ENCODE measurements at places on chromosomes 5 and 9.

DNA sequence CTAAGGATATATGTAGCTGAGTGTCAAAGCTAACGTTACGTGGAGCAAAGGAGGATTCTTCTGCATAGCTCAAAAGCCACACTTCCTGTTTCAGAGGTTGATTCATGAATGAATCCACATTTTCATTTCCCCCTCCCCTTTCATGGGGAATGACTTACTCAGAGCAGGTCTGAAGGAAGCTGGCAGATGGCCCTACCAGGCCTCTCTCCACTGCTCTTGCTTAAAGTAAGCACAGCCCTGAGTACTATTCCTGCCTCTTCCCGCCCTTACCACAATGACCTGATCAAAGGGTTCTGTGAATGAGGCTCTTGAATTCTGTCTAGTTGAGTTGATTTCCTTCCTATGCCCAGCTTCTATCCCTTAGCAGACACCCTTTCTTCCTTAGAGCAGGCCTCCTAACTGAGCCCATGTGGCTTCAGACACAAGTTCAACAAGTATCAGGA, 6.3 kb downstream of the IGIP start:
- DNase-seq = no peak

DNA sequence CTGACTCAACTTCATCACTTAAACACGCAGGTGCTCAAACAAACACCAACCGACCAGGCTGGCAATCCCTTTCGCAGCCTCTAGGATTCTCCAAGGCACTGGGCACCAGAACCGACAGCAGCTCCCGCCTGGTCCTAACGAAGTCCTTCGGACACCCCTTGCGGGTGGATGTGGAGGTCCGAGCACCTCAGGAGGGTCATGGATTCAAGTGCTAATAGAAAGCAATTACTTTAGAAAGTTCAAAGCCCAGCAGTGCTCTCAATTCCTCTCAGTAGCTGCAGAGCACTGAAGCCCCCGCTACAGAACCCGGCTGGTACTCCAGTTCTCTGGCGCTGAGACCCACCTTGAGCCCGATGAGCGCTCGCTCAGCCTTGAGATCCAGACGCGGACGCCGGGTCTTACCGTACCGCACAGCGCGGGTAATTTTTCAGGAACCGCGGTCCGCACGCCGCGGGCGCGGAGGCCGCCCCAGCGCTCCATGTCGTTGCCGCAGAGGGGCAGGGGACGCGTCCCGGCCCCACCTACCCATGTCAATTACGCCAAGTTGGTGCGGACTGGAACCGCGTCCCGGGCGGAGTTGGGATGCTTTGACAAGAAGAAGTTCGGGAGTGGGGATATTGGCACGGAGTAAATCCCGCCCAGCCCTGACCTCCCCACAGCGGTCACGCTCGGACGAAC, 638 bp downstream of the MARCHF3 start:
- peak; percentile 83 for DNase-seq

DNA sequence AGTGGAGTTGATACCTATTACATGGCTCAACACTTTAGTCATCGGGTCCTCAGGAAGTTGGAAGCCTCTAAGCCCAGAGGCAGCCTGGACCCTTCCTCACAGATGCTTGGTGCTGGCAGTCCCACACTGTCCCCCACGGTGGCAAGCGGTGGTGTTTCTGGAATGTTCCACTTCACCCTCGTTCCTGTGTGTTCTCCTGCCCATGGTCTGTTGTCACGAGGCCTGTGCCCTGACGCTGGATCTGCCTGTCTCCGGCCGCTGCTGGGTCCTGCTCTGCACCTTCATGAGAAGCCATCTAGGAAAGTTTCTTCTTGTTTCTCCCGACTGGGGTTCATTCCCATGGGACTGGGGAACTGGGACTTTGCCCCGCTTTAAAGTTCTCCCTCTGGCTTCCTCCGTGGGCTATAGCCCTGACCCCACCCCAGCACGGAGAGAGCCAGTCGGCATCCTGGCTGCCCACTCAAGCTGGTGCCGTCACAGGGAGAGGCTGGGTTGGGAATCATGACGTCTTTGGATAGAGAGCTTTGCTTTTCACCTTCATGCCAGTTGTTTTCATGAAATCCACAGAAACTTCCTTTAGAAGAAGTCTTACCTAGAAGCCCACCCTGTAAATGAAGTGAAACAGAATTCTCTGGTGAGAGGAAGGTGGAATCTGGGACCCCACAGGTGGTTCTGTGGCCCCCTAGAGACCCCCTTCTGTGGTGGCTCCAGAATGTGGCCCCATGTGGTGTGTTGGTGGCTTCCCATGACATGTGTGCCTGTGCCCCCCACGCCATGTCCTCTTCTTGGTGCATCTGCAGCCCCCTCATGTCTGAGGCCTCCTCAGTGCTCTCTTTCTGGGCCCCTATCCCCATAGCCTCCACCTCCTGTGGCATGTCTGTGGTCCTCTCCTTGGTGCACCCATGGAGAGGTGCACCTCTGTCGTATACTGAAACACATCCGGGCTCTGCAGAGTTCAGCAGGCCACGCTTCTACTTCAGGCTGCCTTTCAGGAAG, 43.8 kb downstream of the TRIP13 start:
- no peak for DNase-seq

- DNase-seq = no peak
Measured at GRCh38 chr5:62640446-62640845, 61.8 kb downstream of the LRRC70 start.

DNA sequence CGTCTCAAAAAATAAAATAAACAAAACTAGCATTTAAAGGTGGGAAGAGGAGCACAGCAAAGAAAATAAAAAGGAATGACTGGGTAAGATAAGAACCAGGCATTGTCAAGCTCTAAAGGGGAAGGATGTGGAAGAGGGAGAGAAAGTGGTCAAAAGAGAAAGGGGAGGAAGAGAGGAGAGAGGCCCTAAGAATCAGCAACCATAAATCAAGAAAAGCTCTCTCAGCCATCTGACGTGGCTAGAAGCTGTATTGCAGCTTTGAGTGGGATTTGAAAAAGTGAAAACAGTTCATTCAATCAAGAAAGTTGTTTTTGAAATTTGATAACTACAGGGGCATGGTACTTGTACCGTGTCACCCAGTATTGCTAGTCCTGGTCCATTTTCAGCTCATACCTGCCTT, 45.4 kb upstream of the F2R start:
- no peak for DNase-seq

DNA sequence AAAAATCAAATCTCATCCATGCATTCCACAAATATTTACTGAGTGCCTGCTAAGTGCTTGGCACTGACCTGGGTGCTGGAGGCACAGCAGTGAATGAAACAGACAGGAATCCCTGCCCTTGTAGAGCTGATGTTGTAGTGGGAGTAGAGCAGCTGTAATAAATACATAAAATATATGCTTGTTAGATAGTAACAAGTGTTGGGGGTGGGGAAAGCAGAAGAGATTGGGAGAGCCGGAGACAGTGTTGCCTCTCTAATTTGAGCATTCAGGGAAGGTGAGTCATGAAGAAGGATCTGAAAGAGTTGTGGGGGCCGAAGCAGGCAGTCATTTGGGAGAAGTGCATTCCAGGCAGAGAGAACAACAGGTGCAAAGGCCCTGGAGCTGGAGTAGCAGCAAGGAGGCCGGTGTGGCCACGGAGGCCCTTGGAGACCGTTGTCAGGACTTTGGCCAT, 97.9 kb downstream of the ZNF618 start:
- no peak for DNase-seq

- DNase-seq = peak; percentile 94
Measured at GRCh38 chr5:95934207-95934804, 27.3 kb downstream of the ELL2 start.

- peak; percentile 17 for DNase-seq
Measured at GRCh38 chr5:91042936-91043255, 340.2 kb downstream of the ARRDC3 start.

- no peak for DNase-seq
Measured at GRCh38 chr9:105150991-105151685, 93.3 kb upstream of the SLC44A1 start.

DNA sequence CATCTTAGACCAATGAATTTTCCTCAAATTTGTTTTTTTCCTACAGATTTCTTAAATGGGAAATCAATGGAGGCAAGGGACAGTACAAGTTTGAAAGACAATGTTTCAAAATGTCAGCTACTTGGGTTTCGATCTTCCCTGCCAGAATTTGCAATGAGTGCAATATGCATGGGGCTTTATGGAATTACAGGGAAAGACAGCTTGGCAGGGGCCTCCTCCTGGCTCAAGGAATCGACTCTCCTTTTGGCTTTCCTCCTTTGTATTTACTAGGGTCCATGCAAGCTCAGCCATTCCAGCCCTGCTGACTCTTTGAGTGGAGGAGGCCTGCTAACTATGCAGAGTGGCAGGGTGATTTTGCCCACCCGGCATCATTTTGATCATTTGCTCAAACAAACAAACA, 63.2 kb downstream of the MED27 start:
- DNase-seq = no peak

DNA sequence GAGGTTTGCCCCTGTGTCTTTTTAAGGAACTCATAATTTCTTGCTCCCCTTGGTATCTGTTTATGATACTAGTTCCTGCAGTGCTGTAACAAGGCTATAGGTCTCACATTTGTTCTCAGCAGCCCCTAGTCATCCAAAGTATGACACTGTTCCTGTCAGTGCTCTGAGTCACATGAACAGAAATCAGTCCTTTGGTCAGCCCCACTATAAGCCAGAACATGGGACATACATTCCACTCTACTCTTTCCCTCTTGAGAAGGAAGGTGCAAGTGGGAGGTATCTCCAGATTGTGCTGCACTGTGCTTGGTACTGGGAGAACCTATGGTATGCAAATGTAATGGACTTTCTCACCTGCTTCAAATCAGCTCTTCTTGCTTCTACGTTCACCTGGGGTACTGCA, 87.0 kb downstream of the IARS1 start:
- DNase-seq = no peak

DNA sequence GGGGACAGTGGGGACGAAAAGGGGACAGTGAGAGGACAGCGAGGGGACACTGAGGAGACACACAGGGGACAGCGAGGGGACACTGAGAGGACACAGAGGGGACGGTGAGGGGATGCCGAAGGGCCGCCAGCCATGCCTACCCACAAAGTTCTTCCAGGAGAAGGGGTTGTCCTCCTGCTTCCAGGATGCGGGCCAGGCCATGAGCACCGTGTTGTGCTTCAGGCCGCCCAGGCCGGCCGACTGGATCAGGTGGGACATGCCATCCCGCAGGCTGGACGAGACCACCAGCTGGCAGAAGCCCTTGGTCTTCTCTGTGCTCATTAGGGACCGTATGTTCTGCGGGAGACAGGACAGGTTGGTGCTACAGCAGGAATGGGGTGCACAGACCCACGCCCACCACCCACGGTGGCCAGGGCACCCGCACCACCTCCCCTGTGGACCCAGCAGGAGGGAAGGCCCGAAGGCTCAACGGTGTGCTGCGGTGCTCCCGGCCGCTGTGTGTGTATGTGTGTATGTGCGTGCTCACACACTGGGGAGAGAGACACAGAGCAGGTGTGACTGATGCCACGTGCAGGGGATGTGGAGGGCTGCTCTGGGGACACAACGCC, 46.6 kb downstream of the SLC12A7 start:
- DNase-seq = no peak

DNA sequence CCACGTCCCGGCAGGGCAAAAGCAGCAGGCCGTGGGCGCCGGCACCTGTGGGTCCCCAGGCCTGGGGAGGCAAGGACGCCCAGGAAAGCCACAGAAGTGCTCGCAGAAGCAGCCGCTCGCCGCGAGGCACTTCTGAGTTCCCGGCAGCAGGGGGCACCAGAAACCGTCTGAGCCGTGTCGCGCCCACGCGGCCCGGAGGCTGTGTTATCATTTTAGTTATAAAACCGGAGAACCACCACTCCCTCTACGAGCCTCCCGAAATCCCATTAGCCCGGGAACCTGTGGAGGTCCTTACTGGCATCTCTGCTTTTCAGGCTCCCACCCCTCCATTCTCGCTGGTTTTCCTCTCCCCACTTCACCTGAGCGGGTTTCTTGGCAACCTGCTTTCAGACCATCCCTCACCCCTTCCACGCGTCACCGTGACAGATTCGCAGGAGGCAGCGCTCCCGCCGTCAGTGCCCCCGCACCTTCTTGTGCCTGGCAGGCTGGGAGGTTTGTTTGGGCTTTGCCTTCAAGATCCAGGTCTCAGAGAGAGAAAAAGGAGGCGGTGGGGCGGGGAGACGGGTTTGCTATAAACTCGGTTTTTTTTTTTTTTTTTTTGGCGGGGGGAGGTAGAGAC, 2.3 kb downstream of the GDNF start:
- DNase-seq = peak; percentile 77

- peak; percentile 50 for DNase-seq
Measured at GRCh38 chr9:98726735-98727134, 18.0 kb upstream of the GABBR2 start.

DNA sequence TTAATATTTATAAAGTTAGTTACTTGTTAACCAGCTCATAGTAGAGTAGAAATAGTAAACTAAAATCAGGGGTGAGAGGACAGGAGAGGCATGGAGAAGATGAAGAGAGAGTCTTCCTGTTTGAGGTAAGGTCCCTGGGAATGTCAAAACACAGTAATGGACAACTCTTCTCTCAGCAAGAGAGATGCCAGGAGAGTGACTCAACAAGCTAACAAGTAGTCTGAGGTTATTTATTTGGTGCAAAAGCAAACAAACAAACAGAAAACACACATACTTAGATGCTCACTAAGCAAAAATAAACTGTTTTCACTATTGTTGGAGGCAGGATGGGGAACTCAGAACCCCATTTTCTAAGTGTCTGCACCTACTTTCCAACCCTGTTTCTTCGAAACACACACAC, 333.2 kb upstream of the RFX3 start:
- DNase-seq = no peak

- DNase-seq = no peak
Measured at GRCh38 chr5:86320266-86320665, 297.5 kb upstream of the COX7C start.

- DNase-seq = no peak
Measured at GRCh38 chr9:107586493-107586892, 96.9 kb upstream of the KLF4 start.

All from hematopoietic multipotent progenitor cell treated with erythropoietin and hydrocortisone succinate and interleukin-3 and kit ligand, for 6 days (in vitro differentiated cells).